Osteocyte (in vitro differentiated cells): ENCODE measurements at places on chromosomes 7 and 10. TPM values are rescaled to one million over a fixed set of nuclear protein-coding genes. Genes with fewer than 3 reads are reported as not detected.
A peak's percentile ranks its signal among the peaks of the same experiment; 100 is the strongest.

- H3K4me1 ChIP-seq: no peaks in the 10 kb centered on the region
- peaks cover 5% of the 10 kb centered on the region for H3K27me3 ChIP-seq
- DNase-seq: no peak
- no peak overlapping the region for H3K4me3 ChIP-seq
These were observed 50.0 kb downstream of the NPY start for GRCh38 chr7:24334012-24334411.

DNA sequence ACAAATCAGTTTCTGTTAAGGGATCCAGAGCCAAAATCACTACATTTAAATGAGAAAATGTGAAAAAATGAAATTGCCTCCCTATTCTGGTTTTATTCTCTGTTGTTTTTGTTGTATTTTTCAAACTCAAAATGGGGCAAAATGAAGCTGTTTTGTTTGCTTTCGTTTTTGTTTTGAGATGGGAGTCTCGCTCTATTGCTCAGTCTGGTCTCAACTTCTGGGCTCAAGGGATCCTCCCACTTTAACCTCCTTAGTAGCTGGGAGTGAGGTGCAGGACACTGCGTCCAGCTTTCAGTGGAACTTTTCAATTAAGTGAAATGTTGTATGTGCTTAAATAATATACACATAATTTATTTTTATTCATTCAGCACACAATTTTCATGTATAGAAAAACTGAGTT is 205.0 kb downstream of the SORCS1 start:
- H3K27me3 ChIP-seq: no peaks in the 10 kb centered on the region

- no peak for DNase-seq
- peak overlapping the region; percentile 39 for H3K27ac ChIP-seq
- no peak overlapping the region for H3K4me3 ChIP-seq
- no peaks in the 10 kb centered on the region for H3K36me3 ChIP-seq
- peaks cover 30% of the 10 kb centered on the region for H3K4me1 ChIP-seq
These were observed 158.9 kb upstream of the ASAH2 start for GRCh38 chr10:50410066-50410811.

DNA sequence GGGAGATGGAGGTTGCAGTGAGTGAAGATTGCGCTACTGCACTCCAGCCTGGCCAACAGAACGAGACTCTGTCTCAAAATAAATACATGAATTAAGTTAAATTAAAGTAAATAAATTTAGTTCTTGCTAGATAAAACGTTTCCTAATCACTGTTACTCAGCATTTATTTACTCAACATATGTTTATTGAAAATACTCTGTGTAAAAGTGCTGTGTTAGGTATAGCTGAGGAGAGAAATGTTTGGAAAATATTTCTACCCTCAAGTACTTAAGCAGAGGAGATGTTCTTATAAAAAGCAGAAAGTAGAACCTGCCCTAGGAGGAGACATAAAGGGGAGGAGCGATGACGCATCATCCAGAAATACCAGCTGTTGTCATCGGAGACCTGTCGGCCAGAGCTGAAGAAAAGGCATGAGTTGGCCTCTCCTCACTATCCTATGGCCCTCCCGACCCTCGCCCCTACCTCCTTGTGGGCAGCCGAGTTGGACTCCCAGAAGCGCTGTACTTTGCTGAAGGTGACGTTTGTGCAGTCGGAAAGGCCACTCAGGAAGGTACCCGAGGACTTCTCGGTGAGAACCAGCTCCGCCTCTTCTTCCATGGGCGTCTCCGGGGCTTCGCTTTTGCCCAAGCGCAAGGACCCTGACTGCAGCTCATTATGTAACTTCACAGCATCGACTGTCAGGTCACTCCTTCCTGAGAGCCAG is 1.1 kb downstream of the RRP12 start:
- H3K4me1 ChIP-seq: peaks cover 11% of the 10 kb centered on the region
- peak overlapping the region; percentile 90 for H3K4me3 ChIP-seq
- no peak for DNase-seq
- H3K36me3 ChIP-seq: peaks cover 5% of the 10 kb centered on the region
- peak overlapping the region; percentile 97 for H3K27ac ChIP-seq

GRCh38 chr7:145313551-145313950 is 477.7 kb upstream of the TPK1 start:
- no peaks in the 10 kb centered on the region for H3K36me3 ChIP-seq
- no peak for DNase-seq
- no peaks in the 10 kb centered on the region for H3K4me1 ChIP-seq
- peaks cover 2% of the 10 kb centered on the region for H3K27me3 ChIP-seq

- peaks cover 17% of the 10 kb centered on the region for H3K4me1 ChIP-seq
- DNase-seq: no peak
- H3K27ac ChIP-seq: no peak overlapping the region
- H3K27me3 ChIP-seq: no peaks in the 10 kb centered on the region
- H3K36me3 ChIP-seq: no peaks in the 10 kb centered on the region
These were observed 24.4 kb downstream of the CPED1 start for GRCh38 chr7:121012919-121013318.

- no peaks in the 10 kb centered on the region for H3K36me3 ChIP-seq
- peaks cover 46% of the 10 kb centered on the region for H3K27me3 ChIP-seq
- H3K27ac ChIP-seq: no peak overlapping the region
These were observed 7.3 kb downstream of the PITX3 start for GRCh38 chr10:102233997-102234396.

DNA sequence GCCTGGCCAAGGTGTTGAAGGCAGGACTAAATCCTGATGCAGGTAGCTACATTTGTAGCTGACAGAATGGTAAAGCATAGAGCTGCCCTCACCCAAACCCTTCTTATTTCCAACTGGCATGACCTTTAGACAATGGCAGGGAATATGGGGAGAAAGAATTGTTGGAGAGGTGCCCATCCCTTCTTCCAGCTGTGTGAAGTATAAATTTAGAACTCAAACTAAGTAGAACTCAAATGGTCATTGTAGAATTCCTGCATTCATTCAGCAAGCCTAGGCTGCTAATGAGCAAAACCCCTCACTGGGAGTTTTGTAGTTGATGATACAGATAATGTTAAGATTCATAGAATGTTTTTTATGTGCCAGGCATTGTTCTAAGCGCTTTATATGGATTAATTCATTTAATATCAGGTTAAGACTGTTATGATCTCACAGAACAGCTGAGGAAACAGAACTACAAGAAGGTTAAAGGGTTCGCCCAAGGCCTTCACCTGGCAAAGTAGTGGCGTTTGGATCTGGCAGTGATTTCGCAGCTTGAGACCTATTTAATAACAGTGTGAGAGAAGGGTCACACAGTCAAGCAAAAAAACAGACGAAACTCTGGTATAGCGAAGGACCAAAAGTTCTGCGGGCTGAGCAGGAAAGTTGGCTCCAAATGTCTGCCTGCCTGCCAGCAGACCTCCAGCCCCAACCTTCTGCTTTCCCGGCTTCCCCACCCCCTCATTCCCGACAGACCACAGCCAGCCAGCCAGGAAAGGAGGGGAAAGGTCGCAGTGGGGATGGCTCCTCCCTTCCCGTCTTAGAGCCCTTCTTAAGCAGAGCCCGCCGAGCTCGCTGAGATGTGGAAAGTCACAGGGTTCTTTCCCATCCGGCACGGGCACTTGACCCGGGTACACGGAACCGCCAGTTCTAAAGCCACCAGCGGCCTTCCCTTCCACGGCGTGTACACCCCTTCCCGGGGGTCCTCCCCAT is 1.6 kb upstream of the HILPDA start:
- peaks cover 27% of the 10 kb centered on the region for H3K27me3 ChIP-seq
- H3K36me3 ChIP-seq: no peaks in the 10 kb centered on the region
- no peak for DNase-seq
- H3K27ac ChIP-seq: peak overlapping the region; percentile 95

GRCh38 chr7:110569486-110570205 is 521.3 kb upstream of the LRRN3 start:
- H3K4me1 ChIP-seq: peaks cover 5% of the 10 kb centered on the region
- H3K4me3 ChIP-seq: no peak overlapping the region
- DNase-seq: no peak
- H3K27ac ChIP-seq: no peak overlapping the region
- no peaks in the 10 kb centered on the region for H3K36me3 ChIP-seq

GRCh38 chr10:119022846-119023552 is 6.5 kb upstream of the NANOS1 start:
- DNase-seq: peak; percentile 34
- peak overlapping the region; percentile 69 for H3K27ac ChIP-seq
- H3K4me1 ChIP-seq: peaks cover 68% of the 10 kb centered on the region
- H3K4me3 ChIP-seq: peak overlapping the region; percentile 35
- no peaks in the 10 kb centered on the region for H3K27me3 ChIP-seq
- H3K36me3 ChIP-seq: no peaks in the 10 kb centered on the region

DNA sequence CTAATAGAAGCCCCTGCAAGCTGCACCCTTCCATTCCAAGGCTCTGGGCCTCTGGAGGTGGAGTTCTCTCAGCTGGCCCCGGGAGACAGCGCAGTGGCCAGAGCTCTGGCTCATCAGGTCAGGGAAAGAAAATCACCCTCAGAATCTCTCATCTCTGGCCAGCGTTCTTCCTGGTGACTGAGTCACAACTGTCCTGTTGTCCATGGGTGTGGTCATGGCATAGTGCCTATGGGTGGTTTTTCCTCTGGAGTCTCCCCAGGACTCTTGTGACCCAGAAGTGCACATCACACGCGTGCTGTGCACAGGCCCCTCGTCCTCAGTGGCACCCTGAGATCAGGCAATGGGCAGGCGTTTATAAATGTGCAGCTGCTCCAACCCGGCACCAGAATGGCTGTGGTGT is 27.4 kb upstream of the FXYD4 start:
- peaks cover 7% of the 10 kb centered on the region for H3K4me1 ChIP-seq
- no peak overlapping the region for H3K4me3 ChIP-seq
- DNase-seq: no peak

GRCh38 chr7:151119055-151119415 is 32.8 kb downstream of the AGAP3 start:
- no peak overlapping the region for H3K4me3 ChIP-seq
- peaks cover 38% of the 10 kb centered on the region for H3K36me3 ChIP-seq
- no peaks in the 10 kb centered on the region for H3K27me3 ChIP-seq
- DNase-seq: no peak
- no peak overlapping the region for H3K27ac ChIP-seq

- H3K36me3 ChIP-seq: no peaks in the 10 kb centered on the region
- DNase-seq: no peak
- peaks cover 9% of the 10 kb centered on the region for H3K4me1 ChIP-seq
- H3K27me3 ChIP-seq: peaks cover 31% of the 10 kb centered on the region
- peak overlapping the region; percentile 53 for H3K4me3 ChIP-seq
These were observed 60.4 kb downstream of the NEURL1 start for GRCh38 chr10:103553743-103554487.

- H3K27me3 ChIP-seq: peaks cover 5% of the 10 kb centered on the region
- peaks cover 9% of the 10 kb centered on the region for H3K4me1 ChIP-seq
- DNase-seq: no peak
- H3K4me3 ChIP-seq: no peak overlapping the region
These were observed 181.7 kb upstream of the RHOBTB1 start for GRCh38 chr10:61125560-61126170.

DNA sequence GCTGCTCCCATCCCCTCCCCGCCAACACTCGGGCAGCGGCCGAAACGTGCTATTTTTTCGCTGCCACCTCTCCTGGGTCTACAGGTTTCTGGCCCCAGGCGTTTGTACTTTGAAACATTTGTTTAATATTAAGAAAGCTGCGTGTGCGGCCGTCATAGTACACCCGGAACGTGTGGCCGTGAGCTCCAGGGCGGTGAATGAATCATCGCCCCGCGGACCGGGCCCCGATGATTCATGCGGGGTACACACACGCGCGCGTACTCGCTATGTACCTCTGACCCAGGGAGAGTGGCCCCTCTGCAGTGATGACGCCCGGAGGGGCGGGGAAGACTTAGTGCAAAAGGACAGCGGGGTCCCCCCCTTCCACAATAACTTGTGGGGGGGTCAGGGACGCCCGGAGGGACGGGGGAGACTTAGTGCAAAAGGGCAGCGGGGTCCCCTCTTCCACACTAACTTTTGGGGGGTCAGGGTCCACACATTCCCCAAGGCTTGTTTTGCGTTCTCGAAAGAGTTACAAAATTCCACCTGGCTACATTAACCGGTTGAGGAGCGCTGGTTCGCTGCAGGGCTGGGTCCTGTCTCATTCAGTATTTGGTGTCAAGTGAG is 56.5 kb upstream of the PCGF5 start:
- H3K36me3 ChIP-seq: no peaks in the 10 kb centered on the region
- H3K27ac ChIP-seq: peak overlapping the region; percentile 75
- H3K27me3 ChIP-seq: no peaks in the 10 kb centered on the region
- peaks cover 15% of the 10 kb centered on the region for H3K4me1 ChIP-seq
- DNase-seq: peak; percentile 87
- peak overlapping the region; percentile 80 for H3K4me3 ChIP-seq

- peaks cover 2% of the 10 kb centered on the region for H3K27me3 ChIP-seq
- no peak for DNase-seq
These were observed 200.9 kb downstream of the ADAM12 start for GRCh38 chr10:126187399-126187798.

DNA sequence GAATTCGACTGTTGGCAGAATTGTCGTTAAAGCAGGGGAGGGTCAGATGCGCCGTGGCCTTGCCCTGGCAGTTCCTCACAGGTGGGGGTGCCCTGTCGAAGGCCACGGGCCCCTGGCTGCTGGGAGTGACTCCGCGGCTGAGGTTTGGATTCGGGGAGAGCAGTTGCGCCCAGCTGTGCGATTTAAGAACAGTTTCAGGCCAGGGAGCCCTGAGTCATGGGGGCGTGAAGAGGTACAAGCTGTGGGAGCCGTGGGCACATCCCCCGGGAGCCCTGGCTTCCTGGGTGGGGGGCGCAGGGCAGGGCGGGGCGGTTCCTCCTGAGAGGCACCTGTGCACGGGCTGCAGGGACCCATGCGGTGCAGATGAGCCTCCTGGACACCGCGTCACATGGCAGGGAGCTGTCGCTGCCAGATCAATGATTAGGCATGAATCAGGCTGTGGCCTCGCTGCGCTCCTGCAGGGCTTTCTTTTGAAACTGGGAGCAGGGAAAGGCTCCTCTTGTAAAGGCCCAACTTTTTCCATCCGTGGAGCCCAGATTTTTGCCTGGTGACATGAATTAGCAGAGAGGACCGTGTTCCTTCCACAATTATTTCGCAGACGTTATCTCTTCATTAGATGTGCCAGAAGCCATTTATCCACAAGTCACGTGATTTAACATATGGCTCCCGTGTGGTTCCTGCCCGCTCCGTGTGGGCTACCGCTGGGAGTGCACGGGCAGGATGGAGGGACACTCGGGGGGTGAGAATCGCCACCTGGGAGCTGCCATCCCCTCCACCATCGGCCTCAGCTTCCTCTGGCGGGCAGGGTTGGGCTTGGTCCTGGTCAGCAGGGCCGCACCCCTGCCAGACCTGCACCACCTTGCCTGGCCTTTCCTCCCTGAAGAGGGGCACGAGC is 918 bp downstream of the PWWP2B start:
- no peak for DNase-seq
- peaks cover 26% of the 10 kb centered on the region for H3K4me1 ChIP-seq
- peak overlapping the region; percentile 85 for H3K27ac ChIP-seq
- peak overlapping the region; percentile 83 for H3K4me3 ChIP-seq
- no peaks in the 10 kb centered on the region for H3K27me3 ChIP-seq

- DNase-seq: no peak
- H3K27me3 ChIP-seq: no peaks in the 10 kb centered on the region
- H3K36me3 ChIP-seq: peaks cover 4% of the 10 kb centered on the region
These were observed 76.0 kb downstream of the GRK5 start for GRCh38 chr10:119283387-119283786.

GRCh38 chr7:116801092-116801710 is 61.2 kb upstream of the CAPZA2 start:
- H3K27ac ChIP-seq: peak overlapping the region; percentile 73
- H3K4me3 ChIP-seq: peak overlapping the region; percentile 15
- DNase-seq: no peak
- H3K4me1 ChIP-seq: peaks cover 59% of the 10 kb centered on the region
- peaks cover 8% of the 10 kb centered on the region for H3K36me3 ChIP-seq
- no peaks in the 10 kb centered on the region for H3K27me3 ChIP-seq

PKD2L1 gene
- not detected in 2 replicates for total RNA-seq

TRPV5 gene
- total RNA-seq: not detected in 2 replicates

TAS2R3 gene
- 1.6 and 2.6 TPM in 2 replicates for total RNA-seq

KIAA1217 gene
- total RNA-seq: 2.8 and 3.0 TPM in 2 replicates

SLC16A9 gene
- 0.32 and 0.50 TPM in 2 replicates for total RNA-seq

OR2A7 gene
- 0.68 and 1.1 TPM in 2 replicates for total RNA-seq

MAT1A gene
- not detected in 2 replicates for total RNA-seq

TSC22D4 gene
- 46.8 and 46.9 TPM in 2 replicates for total RNA-seq

A1CF gene
- total RNA-seq: not detected in 2 replicates

SPDYE8 gene
- total RNA-seq: not detected in 2 replicates

MTPN gene
- 137 and 140 TPM in 2 replicates for total RNA-seq

GJD4 gene
- not detected in 2 replicates for total RNA-seq

CFAP70 gene
- 0.86 and 1.2 TPM in 2 replicates for total RNA-seq
